ENCODE measurements at places on chromosomes 5 and 9.
A peak's percentile ranks its signal among the peaks of the same experiment; 100 is the strongest.

- DNase-seq: no peak
Measured at GRCh38 chr5:43312699-43313034, 545 bp downstream of the HMGCS1 start.

DNA sequence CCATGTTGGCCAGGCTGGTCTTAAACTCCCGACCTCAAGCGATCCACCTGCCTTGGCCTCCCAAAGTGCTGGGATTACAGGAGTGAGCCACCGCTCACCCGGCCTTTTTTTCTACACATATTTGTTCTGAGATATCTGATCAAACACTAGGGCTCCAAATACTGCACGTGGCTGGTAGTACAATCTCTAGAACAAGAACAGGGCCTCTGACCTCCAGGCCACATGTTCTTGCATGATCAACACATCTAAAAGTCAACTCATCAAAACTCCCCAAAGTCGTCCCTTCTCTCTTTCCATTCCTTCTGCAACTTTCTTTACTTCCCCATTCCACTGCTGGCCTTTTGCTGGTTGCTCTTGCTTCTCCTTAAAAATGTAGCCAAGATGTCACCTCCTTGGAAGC, 113.3 kb upstream of the LHFPL2 start:
- no peak for DNase-seq

- no peak for DNase-seq
Measured at GRCh38 chr5:124034083-124034700, 522.2 kb downstream of the CSNK1G3 start.

DNA sequence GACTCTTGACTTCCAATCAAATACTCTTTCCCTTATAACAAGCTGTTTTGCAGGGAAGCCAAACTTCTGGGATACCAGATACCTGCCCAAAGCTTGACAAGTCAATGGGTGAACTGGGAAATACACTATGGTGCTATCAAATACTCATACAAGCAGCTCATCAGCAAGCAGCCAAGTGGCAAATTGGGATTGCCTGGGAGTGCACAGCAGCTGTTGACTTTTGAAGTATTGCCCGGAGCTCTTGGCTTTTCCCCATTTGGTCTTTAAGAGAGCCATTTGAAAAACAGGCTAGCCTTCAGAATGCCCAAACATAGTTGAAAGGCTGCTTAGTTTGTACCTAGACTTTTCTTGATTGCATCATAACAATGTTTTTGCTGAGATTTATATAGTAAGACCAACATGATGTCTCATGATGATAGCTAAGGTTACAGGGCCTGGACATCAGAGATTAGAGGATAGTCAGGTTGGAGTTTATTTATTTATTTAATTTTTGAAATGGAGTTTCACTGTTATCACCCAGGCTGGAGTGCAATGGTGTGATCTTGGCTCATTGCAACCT, 210.1 kb upstream of the ZNF608 start:
- DNase-seq: no peak

DNA sequence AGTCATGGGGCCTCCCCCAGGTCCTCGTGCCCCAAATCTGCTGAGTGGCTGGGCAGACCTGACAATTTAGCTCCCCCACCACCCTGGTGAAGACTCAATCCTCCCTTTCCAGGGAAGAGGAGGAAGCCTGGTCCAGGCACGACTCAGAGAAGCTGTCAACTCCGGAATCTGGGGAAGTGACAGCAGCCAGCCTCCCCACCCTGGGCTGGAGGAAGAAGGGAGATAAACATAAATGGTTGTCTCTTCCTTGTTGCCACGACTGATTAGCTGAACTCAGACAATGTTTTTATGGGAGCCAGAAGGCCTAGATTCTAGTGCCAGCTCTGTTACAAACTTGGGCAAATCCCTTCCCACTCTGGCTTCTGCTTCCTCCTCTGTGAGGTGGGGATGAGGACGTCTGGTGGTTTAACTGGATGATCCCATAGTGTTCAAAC, 15.4 kb downstream of the CCDC69 start:
- DNase-seq: no peak

- no peak for DNase-seq
Measured at GRCh38 chr5:17065458-17065857, 129.4 kb upstream of the MYO10 start.

- DNase-seq: peak; percentile 47
Measured at GRCh38 chr5:155839251-155840037, 487.5 kb upstream of the SGCD start.

DNA sequence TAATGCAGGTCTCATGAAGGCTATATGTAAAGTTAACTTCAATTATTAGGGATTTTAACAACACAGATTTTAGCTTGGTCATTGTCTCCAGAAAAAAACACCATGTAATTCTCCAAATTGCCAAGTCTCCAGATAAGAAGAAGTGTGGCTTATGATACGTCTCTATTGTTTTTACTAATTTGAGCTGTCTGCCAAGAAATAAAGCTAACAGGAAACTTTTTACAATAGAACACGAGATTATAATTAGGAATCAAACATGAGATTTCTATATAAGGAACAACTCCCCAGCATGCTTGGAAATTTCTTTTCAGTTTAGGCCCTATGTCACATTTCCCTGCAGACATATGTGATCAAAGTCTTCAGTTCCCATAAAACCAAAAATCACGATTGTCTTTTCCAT, 142.7 kb downstream of the MCTP1 start:
- no peak for DNase-seq

DNA sequence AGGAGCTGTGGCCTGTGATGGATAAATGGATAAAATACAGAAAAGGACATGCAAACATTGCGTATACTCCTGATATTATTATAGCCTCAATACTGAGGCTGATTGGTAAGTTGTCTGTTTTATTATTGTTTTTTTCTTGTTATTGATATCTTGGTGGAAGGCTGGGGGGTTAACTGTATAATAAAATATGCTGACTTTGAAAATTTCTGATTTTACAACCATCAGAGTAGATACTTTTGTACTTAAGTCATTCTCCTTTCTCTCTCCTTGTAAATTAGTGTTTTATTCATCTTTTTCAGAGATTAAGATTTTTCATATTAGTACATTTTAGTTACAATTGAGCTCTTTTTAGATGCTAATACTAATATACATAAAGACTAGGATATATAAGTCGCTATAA, 53.5 kb downstream of the ICE1 start:
- no peak for DNase-seq

- DNase-seq: no peak
Measured at GRCh38 chr9:104879555-104880309, 48.2 kb downstream of the ABCA1 start.

DNA sequence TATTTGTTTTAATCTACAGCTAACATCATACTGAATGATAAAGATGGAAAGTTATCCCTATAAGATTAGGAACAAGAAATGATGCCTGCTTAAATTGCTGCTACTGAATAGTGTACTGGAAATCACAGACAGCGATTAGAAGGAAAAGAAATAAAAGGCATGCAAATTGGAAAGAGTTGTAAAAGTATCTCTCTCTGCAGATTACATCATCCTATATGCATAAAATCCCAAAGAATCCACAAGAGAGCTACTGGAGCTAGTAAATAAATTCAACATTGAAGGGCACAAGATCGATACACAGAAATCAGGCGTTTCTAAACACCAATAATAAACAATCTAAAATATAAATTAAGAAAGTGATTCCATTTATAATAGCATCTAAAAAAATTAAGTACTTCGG, 75.3 kb upstream of the SIMC1 start:
- DNase-seq: no peak

DNA sequence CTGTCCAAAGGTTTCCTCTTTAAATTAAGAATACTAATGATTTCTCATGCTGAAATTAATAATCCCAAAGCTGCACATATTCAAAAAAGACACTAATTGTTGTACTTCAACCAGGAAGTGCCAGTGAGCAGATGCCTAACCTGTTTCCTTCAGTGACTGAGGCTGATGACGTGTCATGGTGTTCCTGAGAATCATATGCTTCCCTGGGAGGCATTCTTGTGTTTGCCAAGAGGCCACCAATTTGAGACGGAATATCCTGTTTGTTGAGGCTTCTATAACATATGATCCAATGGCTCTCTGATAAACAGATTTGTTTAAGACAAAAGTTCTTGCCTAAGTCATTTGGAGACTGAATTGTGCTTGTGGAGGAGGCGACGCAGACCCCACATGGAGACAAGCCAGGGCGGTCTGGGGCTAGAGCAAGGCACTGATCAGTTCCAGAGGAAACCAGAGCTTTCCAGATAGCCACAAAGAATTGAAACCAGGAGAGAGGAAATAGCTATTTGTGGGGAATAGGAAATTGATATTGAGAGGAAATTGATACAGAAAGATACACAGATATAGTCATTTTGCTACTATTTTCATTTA, 66.4 kb upstream of the ZNF608 start:
- no peak for DNase-seq

DNA sequence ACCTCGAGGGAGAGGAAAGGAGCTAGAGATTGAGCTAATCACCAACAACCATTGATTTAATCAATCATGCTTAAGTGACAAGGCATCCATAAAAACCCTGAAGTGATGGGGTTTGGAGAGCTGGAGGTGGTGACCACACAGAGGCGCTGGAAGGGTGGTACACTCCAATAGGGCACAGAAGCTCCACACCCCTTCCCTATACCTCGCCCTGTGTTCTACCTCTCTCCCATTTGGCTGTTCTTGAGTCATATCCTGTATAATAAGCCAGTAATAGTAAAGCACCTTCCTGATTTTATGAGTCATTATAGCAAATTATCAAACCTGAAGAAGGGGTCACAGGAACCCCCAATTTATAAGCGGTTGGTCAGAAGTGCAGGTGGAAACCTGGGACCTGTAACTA, 18.3 kb downstream of the ACTL7B start:
- no peak for DNase-seq

- peak; percentile 59 for DNase-seq
Measured at GRCh38 chr9:107036367-107036766, 173.4 kb downstream of the ZNF462 start.

GRCh38 chr5:133809801-133810200, 158.6 kb downstream of the C5orf15 start:
- no peak for DNase-seq

- no peak for DNase-seq
Measured at GRCh38 chr5:131607903-131608540, 27.0 kb downstream of the RAPGEF6 start.

DNA sequence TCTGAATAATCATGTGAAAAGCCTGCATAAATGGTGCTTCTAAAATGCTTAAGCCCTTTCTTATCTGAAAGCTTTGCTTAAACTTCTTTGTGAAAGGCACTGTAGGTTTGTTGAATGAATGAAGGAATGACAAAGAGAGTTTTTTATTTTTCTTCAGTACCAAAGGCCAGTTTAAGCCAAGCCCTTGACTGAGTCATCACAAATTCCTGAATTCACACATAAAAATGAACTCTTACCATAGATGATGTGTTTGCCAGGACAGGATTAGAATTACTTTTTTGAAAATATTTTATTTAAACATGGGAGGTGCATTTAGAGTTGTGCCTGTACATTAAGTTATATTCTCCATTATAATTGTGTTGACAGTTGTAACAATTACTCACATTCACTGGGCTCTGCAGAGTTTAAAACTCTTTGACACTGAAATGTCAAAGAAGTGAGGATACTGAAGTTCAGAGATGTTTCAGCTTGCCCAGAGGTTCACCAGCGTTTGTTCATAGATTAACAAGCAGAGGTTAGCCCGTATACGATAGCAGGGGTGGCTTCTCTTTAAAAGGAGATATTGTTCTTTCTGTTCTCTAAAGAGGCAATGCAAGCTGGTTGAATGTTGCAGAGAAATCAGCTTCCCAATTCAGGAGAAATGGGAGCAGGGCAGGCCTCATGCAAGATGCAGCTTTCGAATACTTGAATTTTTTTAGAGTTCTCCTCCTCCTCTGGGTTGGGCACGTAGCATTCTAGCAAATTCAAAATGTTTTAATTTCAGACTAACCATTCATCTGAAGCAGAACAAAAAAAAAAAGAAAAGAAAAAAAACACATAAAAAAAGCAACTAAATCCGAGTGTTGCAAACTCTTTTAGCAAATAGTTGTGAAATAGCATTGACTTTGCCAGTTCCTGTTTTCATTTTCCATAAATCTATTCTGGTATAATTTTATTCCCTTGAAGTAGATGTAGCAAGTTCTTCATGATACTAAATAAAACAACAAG, 358.7 kb upstream of the KLF4 start:
- DNase-seq: no peak

GRCh38 chr5:159547466-159548195, 217.3 kb upstream of the IL12B start:
- no peak for DNase-seq

DNA sequence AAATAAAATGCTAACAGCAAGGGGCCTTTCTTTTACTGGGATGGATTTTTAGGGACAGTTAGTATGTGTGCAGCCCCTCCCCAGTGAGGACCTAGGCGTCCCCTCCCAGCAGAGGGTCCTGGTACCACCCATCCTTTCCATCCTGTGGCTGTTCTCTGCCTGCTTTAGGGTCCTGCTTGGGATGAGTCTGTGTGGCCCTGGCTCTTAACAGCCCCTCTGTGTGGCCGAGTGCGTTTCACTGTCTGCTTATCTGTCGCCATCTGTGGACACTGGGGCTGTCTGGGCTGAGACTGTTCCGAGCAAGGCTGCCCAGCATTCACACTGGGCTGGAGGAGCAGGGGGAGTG, 17.0 kb downstream of the WNK2 start:
- DNase-seq: no peak

GRCh38 chr5:26239588-26239987, 798.8 kb downstream of the CDH9 start:
- DNase-seq: no peak

DNA sequence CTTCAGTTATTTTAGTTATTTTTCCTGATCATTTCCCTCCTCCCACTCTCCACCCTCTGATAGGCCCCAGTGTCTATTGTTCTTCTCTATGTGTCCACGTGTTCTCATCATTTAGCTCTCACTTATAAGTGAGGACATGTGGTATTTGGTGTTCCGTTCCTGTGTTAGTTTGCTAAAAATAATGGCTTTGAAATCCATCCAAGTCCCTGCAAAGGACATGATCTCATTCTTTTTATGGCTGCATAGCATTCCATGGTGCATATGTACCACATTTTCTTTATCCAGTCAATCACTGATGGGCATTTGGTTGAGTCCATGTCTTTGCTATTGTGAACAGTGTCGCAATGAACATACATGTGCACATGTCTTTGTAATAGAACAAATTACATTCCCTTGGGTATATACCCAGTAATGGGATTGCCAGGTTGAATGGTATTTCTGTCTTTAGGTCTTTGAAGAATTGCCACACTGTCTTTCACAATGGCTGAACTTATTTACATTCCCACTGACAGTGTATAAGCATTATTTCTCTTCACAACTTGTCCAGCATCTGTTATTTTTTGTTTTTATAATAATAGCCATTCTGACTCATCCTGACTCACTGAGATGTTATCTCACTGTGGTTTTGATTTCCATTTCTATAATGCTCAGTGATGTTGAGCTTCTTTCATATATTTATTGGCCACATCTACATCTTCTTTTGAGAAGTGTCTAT, 17.2 kb upstream of the DIRAS2 start:
- no peak for DNase-seq

Measured in NCI-H2171 (cell line).